ENCODE measurements at places on chromosomes 4 and X. TPM values are rescaled to one million over a fixed set of nuclear protein-coding genes. Genes with fewer than 3 reads are reported as not detected.

- no peak for DNase-seq
Observed at GRCh38 chrX:340641-341423, 22.2 kb upstream of the GTPBP6 start.

GRCh38 chrX:71997320-71997719 is 86.7 kb downstream of the NHSL2 start:
- DNase-seq, result no peak

DNA sequence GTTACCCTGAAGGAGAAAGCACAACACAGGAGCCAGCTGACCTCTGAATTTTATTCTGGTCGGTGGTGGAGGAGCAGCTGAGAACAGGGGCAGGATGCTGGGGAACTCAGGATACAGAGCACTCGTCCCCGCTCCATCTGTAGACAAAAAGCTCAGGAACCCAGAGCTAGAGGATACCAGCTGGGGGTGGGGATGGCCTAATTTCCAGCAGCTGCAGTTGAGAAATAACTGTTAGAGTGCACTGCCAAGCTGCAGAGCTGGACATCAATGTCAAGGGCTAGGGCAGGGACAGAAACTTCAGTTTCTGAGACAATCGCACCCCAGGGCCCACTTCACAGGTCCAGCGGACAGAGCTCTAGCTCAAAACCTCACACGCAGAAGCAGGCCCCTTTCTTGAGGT is 122.1 kb upstream of the GUCY1A1 start:
- DNase-seq, result no peak

DNA sequence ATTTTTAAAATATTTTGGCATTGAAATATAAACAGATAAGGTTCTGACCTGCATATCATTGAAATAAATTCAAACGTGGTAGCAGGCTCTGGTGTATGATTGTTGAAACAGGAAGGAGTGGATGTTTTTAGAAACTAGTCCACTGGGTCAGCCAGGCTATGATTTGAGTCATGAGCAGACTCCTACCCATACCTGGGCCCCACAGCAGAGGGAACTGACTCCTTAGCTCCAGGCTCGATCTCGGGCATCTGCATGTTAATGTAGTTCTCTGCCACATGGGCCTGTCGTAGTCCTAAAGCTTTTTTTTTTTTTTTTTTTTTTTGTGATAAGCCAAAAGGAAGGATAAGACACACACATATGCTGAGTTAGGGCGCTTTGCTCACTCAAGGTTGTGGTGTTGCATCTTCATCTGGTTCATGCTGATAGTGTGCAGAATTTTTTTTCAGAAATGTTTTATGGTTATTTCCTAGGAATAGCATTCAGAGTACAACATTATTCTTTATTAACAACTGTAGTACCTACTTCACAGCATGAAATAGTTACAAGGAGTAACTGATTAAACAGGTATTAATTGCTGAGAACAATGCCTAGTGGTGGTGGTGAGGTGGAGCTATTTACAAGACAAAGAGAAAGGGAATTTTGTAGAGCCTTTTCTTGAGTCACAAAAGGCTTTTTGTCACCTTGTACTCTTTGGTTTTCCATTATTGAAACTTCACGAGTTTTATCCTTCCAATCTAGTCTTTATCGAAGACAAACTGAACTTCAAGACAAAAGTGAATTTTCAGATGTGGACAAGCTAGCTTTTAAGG is 27.3 kb downstream of the OFD1 start:
- DNase-seq, result no peak

The FAM184B gene
- polyA plus RNA-seq, result 1.5 TPM

The CLDN22 gene
- 0.10 TPM for polyA plus RNA-seq

GRCh38 chr4:176981551-176981950 is 188.8 kb upstream of the VEGFC start:
- no peak for DNase-seq

DNA sequence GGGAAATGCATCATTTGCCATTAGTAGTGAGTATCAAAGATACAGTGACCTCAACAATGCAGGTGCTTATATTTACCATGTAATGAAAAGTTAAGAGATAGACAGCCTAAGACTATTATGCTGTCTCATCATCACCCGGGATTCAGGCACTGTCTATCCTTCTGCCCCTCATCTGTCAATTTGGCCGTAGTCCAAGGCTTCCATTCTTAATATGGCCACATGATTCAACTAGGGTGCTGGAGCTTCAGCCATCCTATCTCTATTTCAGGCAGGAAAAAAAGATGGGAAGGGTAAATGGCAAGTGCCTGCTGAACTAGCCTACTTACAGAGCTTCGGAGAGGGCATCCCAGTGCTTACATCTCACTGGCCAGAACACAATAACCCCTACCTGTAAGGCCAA is 196.7 kb upstream of the LNX1 start:
- no peak for DNase-seq

DNA sequence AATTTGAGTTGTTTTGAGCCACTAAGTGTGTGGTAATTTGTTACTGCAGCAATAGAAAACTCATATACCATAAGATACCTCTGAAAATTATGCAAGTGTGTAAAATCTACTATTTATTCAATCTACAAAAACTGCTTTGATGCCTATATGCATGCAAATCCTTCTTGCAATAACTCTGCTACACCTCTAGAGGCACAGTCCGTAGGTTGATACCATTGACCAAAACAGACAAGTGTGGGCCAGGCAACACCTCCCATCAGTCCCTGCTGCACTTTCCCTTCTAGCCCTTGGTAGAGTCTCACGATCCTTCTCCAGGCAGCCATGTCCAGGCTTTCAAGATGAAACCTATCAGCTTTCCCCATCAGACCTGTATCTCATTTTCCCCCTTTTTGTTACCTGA is 48.8 kb upstream of the FAM9A start:
- no peak for DNase-seq
